Progenitor cell of endocrine pancreas (in vitro differentiated cells): ENCODE measurements at places on chromosomes 2 and 18. TPM values are rescaled to one million over a fixed set of nuclear protein-coding genes. Genes with fewer than 3 reads are reported as not detected.
A peak's percentile ranks its signal among the peaks of the same experiment; 100 is the strongest.

- peaks cover 31% of the 10 kb centered on the region for H3K4me1 ChIP-seq
- no peak overlapping the region for H3K27ac ChIP-seq
- H3K36me3 ChIP-seq: peaks cover 5% of the 10 kb centered on the region
- H3K27me3 ChIP-seq: no peaks in the 10 kb centered on the region
Observed at GRCh38 chr2:43007901-43008300, 215.5 kb upstream of the HAAO start.

- H3K4me3 ChIP-seq: no peak overlapping the region
- peaks cover 2% of the 10 kb centered on the region for H3K4me1 ChIP-seq
- no peaks in the 10 kb centered on the region for H3K27me3 ChIP-seq
- no peak for DNase-seq
- H3K36me3 ChIP-seq: peaks cover 24% of the 10 kb centered on the region
- no peak overlapping the region for H3K27ac ChIP-seq
Observed at GRCh38 chr2:10781746-10782145, 30.8 kb downstream of the PDIA6 start.

DNA sequence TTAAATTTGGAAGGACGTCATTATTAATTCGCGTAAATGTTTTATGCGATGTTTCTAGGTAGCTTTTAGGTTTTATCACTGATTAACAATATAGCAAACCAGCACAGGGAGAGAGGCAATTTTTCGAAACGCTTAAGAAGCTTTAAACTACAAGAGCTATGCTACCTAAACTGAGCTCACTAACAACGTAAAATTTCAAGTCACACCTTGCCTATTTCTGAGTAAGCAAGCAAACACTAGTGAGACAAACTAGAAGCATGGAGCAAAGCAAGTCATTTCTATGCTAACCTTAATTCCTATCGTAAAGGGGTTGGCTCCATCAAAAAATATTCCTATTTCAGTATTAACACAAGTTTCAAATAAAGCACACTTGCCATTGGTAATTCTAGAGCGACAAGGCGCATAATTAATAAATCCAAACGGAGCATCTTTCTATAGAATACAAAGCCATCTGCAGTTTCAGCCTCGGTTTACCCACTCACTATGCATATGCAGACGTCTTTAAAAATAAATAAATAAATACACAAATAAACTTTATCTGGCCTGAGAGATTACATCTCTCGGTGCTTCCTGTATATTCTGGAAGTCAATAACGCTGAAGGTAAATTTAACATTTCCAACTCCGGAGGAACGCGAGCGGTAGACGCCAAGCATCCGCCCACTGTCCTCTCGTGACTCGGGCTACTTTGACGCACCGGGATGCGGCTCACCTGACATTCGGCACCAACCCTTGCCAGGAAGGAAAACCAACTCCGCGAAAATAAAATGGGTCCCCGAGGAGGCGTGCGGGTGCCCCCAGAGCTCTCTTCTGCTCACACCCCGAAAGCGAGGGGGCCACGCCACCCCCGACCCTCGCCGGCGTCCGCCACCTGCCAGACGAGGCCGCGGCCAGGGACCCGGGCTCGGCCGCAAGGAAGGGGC, 947 bp downstream of the ITSN2 start:
- peak overlapping the region; percentile 85 for H3K27ac ChIP-seq
- H3K27me3 ChIP-seq: no peaks in the 10 kb centered on the region
- H3K4me3 ChIP-seq: peak overlapping the region; percentile 83
- peaks cover 2% of the 10 kb centered on the region for H3K36me3 ChIP-seq

- H3K27me3 ChIP-seq: no peaks in the 10 kb centered on the region
- peaks cover 1% of the 10 kb centered on the region for H3K36me3 ChIP-seq
- peak overlapping the region; percentile 62 for H3K27ac ChIP-seq
- peaks cover 23% of the 10 kb centered on the region for H3K4me1 ChIP-seq
Observed at GRCh38 chr2:1694371-1695271, 49.7 kb downstream of the PXDN start.

Gene MOGAT1
- 0.74 and 0.98 TPM in 2 replicates for total RNA-seq

GRCh38 chr2:112032689-112033465, 22.2 kb upstream of the TMEM87B start:
- H3K27ac ChIP-seq: no peak overlapping the region
- H3K4me3 ChIP-seq: no peak overlapping the region
- peaks cover 6% of the 10 kb centered on the region for H3K4me1 ChIP-seq

Gene GALNT14
- 0.91 and 1.2 TPM in 2 replicates for total RNA-seq

Gene RGPD8
- 11.3 and 13.3 TPM in 2 replicates for total RNA-seq

Gene KRCC1
- 16.2 and 16.7 TPM in 2 replicates for total RNA-seq

DNA sequence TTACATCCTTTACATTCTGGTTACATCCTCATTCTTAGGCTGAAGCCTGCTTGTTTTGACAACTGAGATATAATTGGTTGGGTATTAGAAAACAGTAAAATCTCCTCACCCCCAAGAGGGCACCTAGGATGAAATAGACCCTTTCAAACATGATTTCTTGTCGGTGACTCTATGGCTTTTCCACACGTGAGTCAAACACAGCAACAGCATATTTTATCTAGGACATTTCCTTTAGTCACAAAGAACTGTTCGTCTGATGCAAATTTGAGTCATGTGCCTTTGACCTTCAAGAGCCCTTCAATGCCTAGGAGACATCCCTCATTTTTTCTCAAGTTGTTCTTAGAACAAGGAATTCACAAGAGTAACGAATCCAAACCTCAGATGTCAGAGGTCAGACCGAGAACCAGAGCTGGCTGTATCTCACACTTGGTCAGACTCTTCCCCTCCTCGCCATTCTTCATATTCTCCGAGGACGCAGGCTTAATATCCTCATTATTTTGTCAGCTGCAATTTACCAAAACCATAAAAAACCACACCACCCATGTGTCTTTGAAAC, 60.5 kb upstream of the ALKAL2 start:
- H3K4me1 ChIP-seq: peaks cover 3% of the 10 kb centered on the region
- H3K27me3 ChIP-seq: peaks cover 3% of the 10 kb centered on the region
- H3K36me3 ChIP-seq: no peaks in the 10 kb centered on the region
- no peak overlapping the region for H3K4me3 ChIP-seq

Gene PROM2
- total RNA-seq: 14.2 and 16.9 TPM in 2 replicates

GRCh38 chr18:5197032-5197434, at the start of gene AKAIN1:
Gene AKAIN1, minus strand, starts transcription at chr18:5197257. Its CDS starts 204 bp downstream, at chr18:5197053.
- H3K27me3 ChIP-seq: peaks cover 78% of the 10 kb centered on the region
- peak; percentile 66 for DNase-seq
- no peaks in the 10 kb centered on the region for H3K36me3 ChIP-seq
- peaks cover 1% of the 10 kb centered on the region for H3K4me1 ChIP-seq
- no peak within 1 kb of the TSS for H3K27ac ChIP-seq

DNA sequence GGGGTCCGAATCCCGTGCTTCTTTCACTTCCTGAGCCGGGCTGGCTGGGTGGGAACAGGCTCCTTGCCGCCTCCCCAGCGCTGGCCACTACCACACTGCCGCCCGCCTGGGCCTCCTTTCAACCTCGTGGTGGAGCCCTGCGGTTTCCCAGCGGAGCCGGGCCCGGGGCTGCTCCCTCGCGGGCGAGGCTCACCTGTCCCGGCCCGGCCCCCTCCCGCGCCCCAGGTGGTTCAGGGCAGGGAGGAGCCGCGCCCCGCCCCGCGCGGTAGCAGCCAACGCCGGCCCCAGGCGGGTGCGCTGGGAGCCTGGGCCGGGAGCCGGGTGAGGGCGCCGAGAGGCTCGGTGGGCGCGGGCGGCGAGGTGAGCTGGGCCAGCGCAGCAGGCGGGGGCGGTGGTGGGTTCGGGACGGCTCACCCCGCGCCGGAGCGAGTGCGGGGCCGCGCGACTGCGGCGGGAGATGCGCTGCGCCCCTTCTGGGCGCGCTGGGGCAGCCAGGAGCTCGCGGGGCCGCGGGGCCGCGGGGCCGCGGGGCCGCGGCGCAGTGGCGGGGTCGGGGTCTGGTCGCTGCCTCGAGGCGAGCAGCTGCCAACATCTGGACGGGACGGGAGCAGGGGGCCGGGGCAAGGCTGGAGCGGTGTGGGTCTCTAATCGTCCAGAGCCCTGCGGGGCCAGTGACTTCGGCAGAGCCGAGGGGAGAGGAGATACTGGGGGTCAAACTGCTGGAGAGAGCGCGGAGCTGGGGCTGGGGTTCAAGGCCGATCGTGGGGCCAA, at the start of gene LYPD6B:
TSS of gene LYPD6B (plus strand) at position 258 of the 771 bp plus-strand sequence. CDS start 92,250 bp downstream, outside the sequence.
- peak within 1 kb of the TSS; percentile 96 for H3K27ac ChIP-seq
- peak; percentile 56 for DNase-seq
- peaks cover 45% of the 10 kb centered on the region for H3K4me1 ChIP-seq
- H3K36me3 ChIP-seq: peaks cover 15% of the 10 kb centered on the region
- peak within 1 kb of the TSS; percentile 92 for H3K4me3 ChIP-seq

GRCh38 chr2:150689590-150689989, 202.1 kb upstream of the RND3 start:
- no peaks in the 10 kb centered on the region for H3K36me3 ChIP-seq
- H3K27me3 ChIP-seq: peaks cover 4% of the 10 kb centered on the region
- no peak overlapping the region for H3K4me3 ChIP-seq
- H3K27ac ChIP-seq: no peak overlapping the region
- peaks cover 3% of the 10 kb centered on the region for H3K4me1 ChIP-seq

- no peak for DNase-seq
- H3K4me3 ChIP-seq: no peak overlapping the region
- no peaks in the 10 kb centered on the region for H3K27me3 ChIP-seq
- peaks cover 14% of the 10 kb centered on the region for H3K36me3 ChIP-seq
Observed at GRCh38 chr2:3178578-3179031, 199.0 kb downstream of the EIPR1 start.

- peaks cover 3% of the 10 kb centered on the region for H3K27me3 ChIP-seq
- H3K4me1 ChIP-seq: peaks cover 7% of the 10 kb centered on the region
- peak overlapping the region; percentile 80 for H3K4me3 ChIP-seq
- H3K27ac ChIP-seq: peak overlapping the region; percentile 88
- DNase-seq: no peak
- H3K36me3 ChIP-seq: no peaks in the 10 kb centered on the region
Observed at GRCh38 chr2:190343089-190343535, 277 bp upstream of the INPP1 start.

Gene MTCL1
- total RNA-seq: 81.5 and 85.6 TPM in 2 replicates

Gene FOXD4L1
- 0.20 and 0.48 TPM in 2 replicates for total RNA-seq

DNA sequence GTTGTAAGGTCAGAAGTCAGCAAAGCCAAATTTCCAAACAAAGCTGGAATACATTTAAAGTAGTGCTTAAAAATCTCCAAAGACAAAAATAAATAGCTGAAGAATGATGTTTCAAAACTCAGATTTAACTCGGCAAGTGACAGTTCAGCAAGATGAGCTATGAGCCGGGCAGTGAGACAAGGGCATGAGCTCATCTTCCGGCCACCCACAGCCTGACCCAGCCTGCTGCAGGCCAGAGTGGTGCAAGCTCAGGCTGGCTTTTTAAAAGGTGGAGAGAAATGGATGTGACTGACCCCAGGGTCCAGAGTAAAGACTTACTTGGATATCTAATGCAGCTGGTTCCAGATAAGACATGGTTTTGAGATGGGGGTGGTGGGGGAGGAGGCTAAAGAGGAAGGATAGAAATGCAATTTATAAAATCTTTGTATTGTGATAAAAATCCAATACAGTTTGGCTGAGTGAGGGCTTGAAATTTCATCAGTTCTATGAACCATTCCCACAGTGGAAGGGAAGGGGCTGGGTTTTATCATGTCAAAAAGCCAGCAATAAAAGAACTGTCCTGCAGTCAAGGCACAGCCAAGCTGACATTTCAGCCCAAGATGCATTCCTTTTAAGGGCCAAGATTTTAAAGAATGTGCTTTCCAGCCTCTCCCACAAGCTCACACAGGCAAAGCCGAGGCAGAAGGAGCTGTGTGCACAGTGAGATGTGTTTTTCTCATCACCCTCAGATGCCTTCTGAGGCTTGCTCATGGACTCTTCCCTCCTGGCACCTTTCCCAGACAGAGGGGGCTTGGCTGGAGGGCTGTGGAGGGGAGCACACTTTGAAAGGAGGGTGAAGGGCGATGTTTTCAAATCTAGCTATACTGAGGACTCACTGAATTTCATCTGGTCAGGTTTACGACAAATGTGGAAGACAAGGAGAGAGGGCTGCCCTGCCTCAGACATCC, 97.9 kb upstream of the KLHL29 start:
- no peak overlapping the region for H3K27ac ChIP-seq
- no peaks in the 10 kb centered on the region for H3K4me1 ChIP-seq
- DNase-seq: no peak
- H3K4me3 ChIP-seq: no peak overlapping the region

- DNase-seq: no peak
- H3K27me3 ChIP-seq: peaks cover 24% of the 10 kb centered on the region
- H3K36me3 ChIP-seq: no peaks in the 10 kb centered on the region
- no peak overlapping the region for H3K4me3 ChIP-seq
- no peaks in the 10 kb centered on the region for H3K4me1 ChIP-seq
- no peak overlapping the region for H3K27ac ChIP-seq
Observed at GRCh38 chr2:232629129-232629475, 4.3 kb upstream of the EFHD1 start.
